ENCODE measurements at places on chromosomes 3 and 15.

- no peak for DNase-seq
Measured at GRCh38 chr3:112530573-112530972, 31.2 kb downstream of the ATG3 start.

- DNase-seq: no peak
Measured at GRCh38 chr3:48562367-48563095, 1.1 kb downstream of the UCN2 start.

GRCh38 chr3:194688200-194688740 lies 2.6 kb downstream of the FAM43A start:
- peak; percentile 37 for DNase-seq

GRCh38 chr15:80041494-80042253 lies 17.8 kb upstream of the ZFAND6 start:
- no peak for DNase-seq

GRCh38 chr3:190000187-190000860 lies 120.4 kb downstream of the P3H2 start:
- no peak for DNase-seq

- DNase-seq: no peak
Measured at GRCh38 chr3:119063471-119063870, 28.8 kb upstream of the IGSF11 start.

All from memory B cell (primary cell).